ENCODE measurements at places on chromosomes 1 and 21.
A peak's percentile ranks its signal among the peaks of the same experiment; 100 is the strongest.

DNA sequence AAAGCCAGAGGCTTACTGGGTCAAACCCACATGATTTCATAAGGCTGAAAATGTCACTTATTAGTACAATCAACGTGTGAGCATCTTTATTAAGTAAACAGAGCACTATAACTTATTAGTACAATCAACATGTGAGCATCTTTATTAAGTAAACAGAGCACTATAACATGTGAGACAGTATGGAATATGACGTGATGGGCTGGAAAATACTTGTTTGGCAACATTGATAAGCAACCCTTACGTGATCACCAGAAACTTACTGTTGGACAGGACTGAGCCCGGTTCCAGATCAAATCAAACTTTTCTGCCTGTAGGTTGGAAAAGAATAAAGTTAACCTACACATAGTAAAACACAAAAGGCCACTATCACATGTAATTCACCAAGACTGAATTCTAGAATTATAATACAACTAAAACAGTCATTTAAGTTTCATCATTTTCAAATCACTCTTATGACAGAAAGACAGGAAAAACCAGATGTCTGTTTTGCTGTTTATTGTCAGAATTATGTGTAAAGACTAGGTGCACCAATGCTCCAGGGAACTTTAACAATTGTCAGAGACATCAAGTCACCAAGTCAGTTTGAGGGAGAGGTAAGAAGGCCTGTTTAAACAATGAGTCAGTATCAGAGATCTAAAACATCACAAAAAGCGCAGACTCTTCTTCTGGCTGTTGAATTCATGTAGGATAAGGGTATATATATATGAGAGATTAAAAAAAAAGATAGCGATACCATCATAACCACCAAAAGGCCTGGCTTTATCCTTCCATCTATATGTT, 15.7 kb downstream of the ATPAF1 start:
- DNase-seq, result no peak

- DNase-seq, result no peak
Observed at GRCh38 chr1:29629401-29629800, 393.1 kb downstream of the PTPRU start.

DNA sequence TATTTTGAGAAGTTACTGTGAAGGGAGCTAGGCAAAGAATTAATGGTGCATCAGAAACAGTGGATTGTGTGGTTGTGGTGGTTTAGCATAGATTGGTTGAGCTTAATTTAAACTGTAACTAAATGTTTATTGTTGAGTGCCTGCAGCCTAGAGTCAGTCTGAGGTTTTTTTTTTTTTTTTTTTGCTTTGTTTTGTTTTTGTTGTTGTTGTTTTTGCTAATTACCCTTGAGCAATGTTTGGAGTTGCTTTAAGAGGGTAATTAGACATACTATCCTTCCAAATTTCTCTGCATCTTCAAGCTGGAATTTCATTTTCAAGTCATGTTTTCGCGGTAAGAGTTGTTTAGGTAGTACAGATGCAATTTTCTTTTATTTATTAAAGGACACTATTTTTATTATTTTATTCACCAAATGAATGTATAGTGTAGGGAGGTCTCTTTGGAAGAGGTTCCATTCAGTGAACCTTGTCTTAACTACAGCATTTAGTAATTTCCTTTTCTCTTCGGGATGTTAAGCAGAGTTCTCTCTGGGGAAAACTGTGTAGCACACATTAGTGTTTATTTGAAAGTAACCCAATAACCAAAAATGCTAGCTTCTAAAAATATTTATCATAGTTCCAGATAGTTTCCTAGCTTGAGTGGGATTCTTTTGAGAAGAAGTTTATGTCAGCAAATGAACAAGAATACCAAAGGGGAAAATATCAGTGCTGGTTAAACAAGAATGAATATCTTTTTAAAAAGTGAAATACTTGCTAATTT, 82.3 kb downstream of the CLIC4 start:
- DNase-seq, result no peak

GRCh38 chr1:56539520-56539931, 39.8 kb downstream of the PLPP3 start:
- no peak for DNase-seq

DNA sequence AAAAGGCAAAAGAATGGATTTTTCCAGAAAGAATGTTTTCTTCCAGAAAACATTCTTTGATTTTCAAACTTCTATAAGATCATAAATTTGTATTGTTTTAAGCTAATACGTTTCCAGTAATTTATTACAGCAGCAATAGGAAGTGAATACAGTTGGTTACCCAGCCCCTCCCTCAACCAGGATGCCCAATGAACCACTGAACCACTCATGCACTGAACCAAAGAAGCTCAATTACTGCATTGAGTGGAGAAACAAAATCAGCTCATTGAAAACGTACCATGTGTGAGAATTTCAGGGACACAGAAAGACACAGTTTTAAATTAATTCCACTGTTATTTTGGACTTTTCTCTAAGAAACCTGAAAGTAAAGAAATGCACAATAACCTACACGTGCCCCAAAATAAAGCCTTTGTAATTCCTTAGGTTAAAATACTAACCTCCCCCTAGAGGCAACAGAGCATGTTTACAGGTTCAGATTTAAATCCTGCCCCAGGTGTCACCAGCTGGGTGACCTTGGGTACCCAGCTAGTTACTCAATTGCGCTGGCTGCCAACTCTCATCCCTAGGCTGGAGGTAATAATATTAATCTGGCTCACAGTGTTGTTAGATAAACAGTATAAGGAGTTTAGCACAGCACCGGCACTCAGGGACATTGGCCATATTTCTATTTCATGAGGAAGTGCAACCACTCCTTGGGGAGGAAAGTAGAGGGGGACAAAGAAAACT, 111.7 kb downstream of the NMNAT2 start:
- peak; percentile 5 for DNase-seq

- no peak for DNase-seq
Observed at GRCh38 chr21:43020771-43021170, 46.4 kb downstream of the PKNOX1 start.

DNA sequence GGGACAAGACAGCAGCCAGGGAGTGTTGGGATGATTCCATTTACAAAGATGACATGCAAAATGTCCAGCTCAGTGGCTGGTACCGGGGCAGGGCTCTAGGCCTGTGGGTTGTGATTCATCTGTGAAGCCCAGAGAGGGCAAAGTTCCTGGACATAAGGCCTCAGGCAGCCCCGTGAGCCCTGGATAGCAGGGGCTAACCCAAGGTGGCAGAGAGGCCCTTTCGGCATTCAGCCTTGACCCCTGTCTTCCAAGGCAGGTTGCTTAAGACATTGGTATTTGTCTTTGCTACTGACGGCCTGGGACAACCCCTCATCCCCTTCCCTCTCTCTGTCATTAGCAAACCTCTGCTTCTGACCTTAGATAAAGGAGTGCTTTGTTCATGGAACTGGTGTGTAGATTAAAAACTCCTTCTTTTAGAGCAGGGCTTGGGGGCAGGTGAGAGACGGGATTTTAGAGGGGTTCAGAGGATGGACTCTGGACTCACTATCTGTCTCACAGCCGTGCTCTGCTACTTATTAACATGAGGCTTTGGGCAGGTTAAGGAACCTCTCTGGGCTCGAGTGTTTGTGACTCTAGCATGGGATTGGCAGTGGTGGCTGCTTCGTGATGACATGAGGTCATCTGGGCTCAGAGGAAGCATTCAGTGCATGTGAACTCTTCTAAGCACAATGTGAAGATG, 36.3 kb downstream of the TMEM51 start:
- DNase-seq, result no peak

- no peak for DNase-seq
Observed at GRCh38 chr1:202905331-202905730, 16.4 kb upstream of the RABIF start.

- no peak for DNase-seq
Observed at GRCh38 chr1:157368363-157368762, 184.0 kb downstream of the FCRL5 start.

GRCh38 chr1:207314816-207315215, 6.7 kb upstream of the CD55 start:
- DNase-seq, result no peak

DNA sequence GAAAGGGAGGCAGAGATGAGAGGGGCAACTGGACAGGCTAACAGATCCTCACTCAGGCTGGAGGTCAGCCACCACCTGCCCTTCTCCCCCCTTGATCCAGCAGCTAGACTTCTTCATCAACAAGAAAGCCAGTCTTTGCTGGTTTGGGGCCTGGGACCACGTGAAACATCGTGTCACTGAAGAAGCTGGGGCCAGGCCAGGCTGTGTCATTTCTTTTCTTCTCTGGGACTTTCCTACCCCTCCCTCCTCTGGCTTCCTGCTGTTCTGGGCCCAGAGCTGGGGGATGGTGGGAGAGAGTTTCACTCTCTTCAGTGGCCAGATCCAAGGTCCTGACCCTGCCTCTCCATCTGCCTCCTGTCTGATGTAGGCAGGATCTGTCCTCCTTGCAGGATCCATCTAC, 18.1 kb upstream of the SLC26A9 start:
- no peak for DNase-seq

DNA sequence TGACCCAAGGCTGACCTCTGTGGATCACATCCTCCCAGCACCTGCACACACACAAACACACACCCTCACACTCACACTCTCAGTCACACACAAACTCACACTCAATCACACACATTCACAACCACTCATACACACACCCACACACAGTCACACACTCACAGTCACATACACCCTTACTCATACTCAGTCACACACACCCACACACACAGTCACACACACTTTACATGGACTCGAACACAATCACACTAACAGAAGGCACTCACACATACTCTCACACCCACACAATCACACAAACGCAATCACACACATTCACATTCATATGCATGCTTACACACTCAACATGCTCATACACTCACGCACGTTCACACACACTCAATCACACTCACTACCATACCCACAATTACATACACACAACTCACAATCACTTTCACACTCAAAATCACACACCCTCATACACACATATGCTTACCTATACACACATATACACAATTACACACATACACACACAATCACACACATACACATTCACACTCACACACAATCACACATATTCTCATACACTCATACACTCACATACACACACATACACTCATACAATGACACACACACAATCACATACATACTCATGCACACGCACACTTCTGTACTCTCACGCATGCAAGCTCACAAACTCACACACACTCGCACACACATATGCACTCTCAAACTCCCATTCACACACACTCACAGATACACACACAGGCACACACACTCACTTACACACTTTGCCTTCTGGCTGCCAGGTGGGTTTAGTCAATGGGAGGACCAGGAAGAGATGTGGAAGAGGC, 6.1 kb downstream of the MEGF6 start:
- no peak for DNase-seq

GRCh38 chr1:145982010-145982723, 14.2 kb downstream of the TXNIP start:
- no peak for DNase-seq

DNA sequence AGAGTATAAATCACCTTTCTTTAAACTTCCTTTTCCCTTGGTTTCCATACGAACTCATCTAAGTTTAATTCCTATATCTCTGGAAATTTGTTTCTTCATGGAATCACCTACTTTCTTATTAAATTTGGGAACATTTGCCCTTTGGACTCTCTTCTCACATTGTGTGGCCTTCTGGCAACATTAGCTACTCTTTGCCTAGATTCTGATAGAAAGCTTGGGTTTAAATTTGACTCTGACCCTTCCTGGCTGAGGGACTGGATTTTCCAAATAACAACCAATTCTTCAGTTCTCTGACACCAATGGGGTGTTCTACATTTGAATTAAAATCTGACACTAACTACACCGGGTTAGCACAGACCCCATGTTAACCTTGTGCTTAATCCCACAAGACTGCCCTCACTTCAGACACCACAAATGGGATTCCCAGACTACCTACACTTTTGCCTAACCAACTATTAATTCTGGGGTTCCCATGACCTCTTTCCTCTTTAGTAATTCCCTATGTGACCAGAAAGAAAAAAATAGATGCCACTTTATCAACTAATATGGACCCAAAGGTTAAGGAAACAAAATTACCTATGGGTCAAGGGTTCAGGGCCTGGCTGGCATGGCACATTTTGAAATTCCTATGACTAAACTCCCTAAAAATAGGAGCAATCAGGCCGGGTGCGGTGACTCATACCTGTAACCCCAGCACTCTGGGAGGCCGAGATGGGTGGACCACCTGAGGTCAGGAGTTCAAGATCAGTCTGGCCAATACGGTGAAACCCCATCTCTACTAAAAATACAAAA, 9.7 kb upstream of the THEM4 start:
- DNase-seq, result no peak

GRCh38 chr1:109863667-109864046, 47.0 kb upstream of the CSF1 start:
- DNase-seq, result no peak

DNA sequence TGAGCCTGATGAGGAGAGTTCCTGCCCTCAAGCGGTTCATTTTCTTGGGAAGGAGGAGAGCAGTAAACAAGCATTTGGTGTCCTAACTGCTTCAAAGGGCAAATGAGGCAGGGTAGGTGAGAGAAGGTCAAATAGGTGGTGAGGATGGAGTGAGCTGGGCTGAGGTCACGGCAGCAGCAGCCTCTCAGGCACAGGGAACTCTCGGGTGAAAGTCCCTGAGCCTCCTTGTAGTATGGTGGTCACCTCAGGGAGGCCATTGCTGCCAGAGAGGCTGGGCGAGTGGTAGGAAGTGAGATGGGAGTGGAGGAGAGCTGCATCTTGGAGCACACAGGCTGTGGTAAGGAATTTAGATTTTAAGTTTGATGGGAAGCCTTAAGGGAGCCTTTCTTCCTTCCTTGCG, 4.0 kb downstream of the ADARB1 start:
- DNase-seq, result no peak

GRCh38 chr1:203521812-203522211, 27.9 kb downstream of the OPTC start:
- DNase-seq, result no peak

DNA sequence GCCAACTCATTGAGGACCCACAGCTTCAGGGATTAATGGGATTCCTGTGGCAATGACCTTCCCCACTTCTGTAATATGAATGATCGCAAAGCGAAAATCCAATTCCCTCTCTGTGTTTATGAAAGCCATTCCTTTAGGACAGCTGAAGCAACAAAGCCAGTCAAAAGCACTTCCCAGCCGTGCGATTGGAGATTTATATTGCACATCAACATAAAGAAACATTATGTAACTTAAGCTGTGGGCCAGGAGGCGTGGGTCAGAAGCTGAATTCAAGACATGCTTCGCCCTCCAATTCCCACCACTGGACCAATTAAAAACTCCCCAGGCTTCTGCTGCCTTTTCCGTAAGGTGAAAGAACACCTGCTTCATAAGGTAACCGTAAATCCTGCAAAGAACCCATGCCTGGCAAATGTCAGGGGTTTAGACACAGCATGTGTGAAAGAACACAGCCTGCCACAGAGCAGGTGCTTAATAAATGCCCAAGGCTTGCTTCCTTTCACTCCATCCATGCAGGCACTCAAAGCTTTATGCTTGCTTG, 138.9 kb upstream of the SOD1 start:
- DNase-seq, result no peak

GRCh38 chr1:77322061-77322900, 40.5 kb downstream of the AK5 start:
- DNase-seq, result no peak

- DNase-seq, result no peak
Observed at GRCh38 chr1:55886856-55887712, 671.9 kb upstream of the USP24 start.

GRCh38 chr1:58256041-58256440, 290.5 kb downstream of the OMA1 start:
- no peak for DNase-seq

GRCh38 chr1:109777980-109778625, 14.4 kb upstream of the EPS8L3 start:
- DNase-seq, result no peak

GRCh38 chr1:178928041-178928440, 57.2 kb upstream of the ANGPTL1 start:
- DNase-seq, result no peak

- DNase-seq, result no peak
Observed at GRCh38 chr21:46500224-46500861, 41.7 kb downstream of the DIP2A start.
